IMR-90 (cell line): ENCODE measurements at places on chromosomes 1 and 21.

GRCh38 chr1:88528792-88529191 is 155.3 kb upstream of the PKN2 start:
- H3K36me3 ChIP-seq, result no peaks in the 10 kb centered on the region
- DNase-seq, result no peak
- no peak overlapping the region for H3K27ac ChIP-seq
- H3K4me1 ChIP-seq, result no peaks in the 10 kb centered on the region; the same call in 1 of the 2 replicates
- no peak overlapping the region for H3K4me3 ChIP-seq

DNA sequence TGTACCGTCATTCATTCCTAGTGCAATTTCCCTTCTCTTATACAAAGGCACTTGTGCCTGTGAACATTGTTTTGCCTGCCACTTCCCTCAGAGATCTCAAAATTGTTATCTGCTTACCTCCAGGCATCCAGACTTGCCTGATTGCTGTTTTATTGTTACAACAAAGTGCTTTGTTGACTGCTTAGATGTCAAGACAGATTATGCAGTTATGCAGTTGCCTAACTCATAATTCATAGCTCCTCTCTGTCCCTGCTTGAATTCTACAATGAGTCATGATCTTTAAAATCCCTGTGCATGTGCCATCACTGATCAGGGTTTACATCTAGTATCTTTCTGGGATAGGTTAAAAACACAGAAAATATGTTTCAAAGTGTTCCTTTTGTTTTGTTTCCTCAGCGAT is 24.5 kb downstream of the CXADR start:
- H3K27ac ChIP-seq, result no peak overlapping the region
- H3K4me3 ChIP-seq, result no peak overlapping the region
- H3K36me3 ChIP-seq, result no peaks in the 10 kb centered on the region
- H3K27me3 ChIP-seq, result peaks cover 8% of the 10 kb centered on the region

DNA sequence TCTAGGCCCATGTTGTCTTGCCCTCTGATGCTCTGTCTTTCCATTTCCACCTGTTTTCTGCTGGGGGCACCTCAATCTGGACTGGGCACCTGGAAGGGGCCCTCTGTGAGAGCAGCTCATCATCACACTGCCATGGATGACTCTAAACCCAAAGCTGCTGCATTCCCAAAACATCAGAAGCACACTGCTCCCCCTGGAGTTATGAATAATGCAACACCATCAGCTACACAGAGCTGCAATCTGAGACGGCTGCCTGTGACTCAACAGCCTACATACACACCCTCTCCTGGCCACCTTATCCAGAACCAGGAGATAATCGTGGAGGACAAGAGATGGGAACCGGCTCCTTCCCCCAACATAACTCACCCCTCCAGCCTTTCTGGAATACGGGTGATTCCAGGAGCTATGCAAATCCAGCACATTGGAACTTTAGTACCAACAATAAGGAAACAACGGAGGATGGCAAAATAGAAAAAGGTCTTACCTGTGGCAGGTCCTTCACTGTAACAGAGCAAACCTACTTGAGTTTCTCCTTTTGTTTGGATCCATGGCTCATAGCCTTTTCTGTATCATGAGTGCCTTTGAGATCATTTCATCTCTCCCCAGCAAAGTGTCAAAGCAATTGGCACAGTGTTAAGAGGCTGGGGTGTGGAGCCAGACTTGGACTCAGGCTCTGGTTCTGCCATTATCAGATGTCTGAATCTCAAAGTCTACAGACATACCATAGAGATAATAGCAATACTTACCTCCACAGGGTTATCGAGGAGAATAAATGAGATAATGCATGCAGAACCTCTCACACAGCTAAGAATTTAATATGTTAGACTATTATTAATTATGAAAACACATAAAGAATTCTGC is 29.3 kb downstream of the AK2 start:
- no peak overlapping the region for H3K4me3 ChIP-seq
- H3K27ac ChIP-seq, result no peak overlapping the region
- peak; percentile 94 for DNase-seq

DNA sequence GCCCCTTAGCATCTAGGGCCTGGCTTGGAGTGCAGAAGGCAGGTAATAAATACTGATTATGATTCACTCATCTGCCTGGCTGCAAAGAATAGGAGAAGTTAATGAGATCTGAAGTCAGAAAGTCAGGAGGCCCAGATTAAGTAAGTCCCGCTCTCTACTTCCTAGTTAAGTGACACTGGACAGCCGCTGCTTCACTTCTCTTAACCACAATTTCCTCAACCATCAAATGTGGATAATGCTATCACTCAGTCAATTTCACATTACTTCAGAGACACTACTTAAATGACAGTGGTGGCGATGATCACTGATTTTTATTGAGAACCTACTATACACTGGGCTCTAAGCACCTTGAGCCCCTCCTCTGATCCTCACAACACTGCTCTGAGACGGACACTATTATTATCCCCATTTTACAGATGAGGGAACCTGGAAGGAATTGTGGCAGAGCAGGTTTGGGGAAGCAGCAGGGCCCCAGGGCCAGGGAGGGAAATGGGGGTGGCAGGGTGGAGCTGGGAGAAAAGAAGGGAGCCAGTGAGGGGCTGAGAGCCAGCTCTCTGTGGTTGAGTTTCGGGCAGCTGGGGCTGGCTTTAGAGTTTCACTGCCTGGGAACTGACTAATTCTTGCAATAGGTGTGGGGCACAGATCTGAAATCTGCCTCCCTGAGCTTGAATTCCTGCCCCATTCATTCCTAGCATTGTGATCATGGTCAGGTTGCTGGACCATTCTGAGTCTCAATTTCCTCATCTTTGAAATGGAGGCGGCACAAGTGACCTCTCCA is 2.4 kb upstream of the E2F2 start:
- peaks cover 7% of the 10 kb centered on the region; the same call in 1 of the 2 replicates for H3K4me1 ChIP-seq
- no peak for DNase-seq
- H3K27ac ChIP-seq, result no peak overlapping the region

- no peaks in the 10 kb centered on the region for H3K27me3 ChIP-seq
- H3K27ac ChIP-seq, result no peak overlapping the region
- H3K36me3 ChIP-seq, result no peaks in the 10 kb centered on the region
Measured at GRCh38 chr1:187961895-187962294, 1133.1 kb downstream of the PLA2G4A start.
